ENCODE measurements at places on chromosomes 4 and X.

DNA sequence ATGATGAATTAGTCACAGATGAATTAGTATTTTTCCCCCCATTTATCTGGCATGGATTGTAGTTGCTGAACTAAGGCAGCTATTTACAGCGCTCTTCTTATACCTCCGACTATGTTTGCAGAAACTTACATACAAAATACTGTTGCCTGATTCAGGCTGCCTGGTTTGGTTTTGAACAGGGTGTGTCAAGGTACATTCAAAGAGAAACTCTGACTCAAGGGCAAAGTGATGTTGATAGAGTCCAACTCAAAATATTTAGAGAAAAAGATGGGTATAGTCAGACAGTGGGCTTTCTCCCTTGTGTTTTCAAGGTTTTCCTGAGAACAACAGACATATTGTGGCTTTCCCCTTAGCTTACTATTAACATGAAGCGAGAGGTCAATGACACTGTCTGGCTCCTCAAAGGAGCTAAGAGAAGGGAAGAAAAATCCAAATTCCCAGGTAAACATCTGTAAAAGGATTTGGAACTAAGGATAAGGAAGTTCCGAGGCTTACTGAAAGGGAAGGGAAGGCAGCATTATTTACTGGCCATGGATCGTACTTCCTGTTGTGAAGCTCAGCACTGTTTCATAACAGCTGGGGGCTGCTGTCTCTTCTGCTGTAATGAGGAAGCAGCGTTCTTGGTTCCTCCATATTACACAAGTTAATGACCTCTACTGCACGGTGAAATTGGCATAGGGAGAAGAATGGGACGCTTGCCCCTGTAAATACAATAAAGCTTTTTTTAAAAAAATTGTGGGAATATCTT is 30.9 kb downstream of the FAM9C start:
- no peak for DNase-seq

- peak; percentile 87 for DNase-seq
Observed at GRCh38 chr4:1579901-1580691, 104.0 kb downstream of the FAM53A start.

DNA sequence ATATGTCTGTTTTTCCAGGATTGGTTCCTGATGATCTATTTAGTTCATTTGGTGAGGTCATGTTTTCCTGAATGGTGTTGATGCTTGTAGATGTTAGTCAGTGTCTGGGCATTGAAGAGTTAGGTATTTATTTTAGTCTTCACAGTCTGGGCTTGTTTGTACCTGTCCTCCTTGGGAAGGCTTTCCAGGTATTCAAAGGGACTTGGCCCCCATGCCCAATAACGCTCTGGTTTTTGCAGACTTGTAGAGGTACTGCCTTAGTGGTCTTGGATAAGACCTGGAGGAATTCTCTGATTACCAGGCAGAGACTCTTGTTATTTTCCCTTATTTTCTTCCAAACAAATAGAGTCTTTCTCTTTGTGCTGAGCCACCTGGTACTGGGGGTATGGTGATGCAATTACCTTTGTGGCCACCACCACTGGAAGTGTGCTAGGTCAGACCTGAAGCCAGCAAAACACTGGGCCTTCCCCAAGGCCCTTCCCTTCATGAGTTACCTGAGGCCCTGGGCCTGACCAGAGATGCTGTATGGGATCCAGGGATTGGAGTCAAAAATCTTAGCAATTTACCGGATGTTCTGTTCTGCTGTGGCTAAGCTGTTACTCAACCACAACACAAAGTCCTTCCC is 63.3 kb upstream of the RXFP1 start:
- no peak for DNase-seq

GRCh38 chr4:89434364-89434988 is 126.9 kb upstream of the GPRIN3 start:
- no peak for DNase-seq

DNA sequence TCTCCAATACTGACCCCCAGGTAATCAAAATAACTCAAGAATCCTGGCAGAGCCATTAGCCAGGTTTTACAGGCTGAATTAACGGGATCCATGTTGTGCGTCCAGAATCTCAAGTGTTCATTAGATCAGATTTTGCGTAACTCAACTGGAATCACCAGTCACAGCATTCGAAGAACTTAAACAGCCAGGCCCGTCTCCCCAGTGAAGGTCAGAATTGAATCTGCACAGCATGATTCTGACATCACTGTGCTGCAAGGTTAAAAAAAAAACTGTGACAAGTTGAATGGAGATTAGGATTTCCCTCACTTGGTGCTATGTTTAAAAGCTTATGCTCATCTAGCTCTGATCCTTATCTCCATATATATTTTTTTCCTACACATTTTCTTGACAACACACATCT is 96.1 kb downstream of the ANOS1 start:
- no peak for DNase-seq

Measured in activated CD4-positive, alpha-beta T cell treated with anti-CD3 and anti-CD28 coated beads, Interleukin-2, amount 50 U/mL, for 48 hours (primary cell).